ENCODE measurements at places on chromosomes 13 and 19. TPM values are rescaled to one million over a fixed set of nuclear protein-coding genes. Genes with fewer than 3 reads are reported as not detected.

- H3K4me3 ChIP-seq: no peak overlapping the region
- DNase-seq: no peak
- no peaks in the 10 kb centered on the region for H3K27me3 ChIP-seq
- no peak overlapping the region for H3K27ac ChIP-seq
Measured at GRCh38 chr13:98829541-98829940, 77.1 kb upstream of the SLC15A1 start.

DNA sequence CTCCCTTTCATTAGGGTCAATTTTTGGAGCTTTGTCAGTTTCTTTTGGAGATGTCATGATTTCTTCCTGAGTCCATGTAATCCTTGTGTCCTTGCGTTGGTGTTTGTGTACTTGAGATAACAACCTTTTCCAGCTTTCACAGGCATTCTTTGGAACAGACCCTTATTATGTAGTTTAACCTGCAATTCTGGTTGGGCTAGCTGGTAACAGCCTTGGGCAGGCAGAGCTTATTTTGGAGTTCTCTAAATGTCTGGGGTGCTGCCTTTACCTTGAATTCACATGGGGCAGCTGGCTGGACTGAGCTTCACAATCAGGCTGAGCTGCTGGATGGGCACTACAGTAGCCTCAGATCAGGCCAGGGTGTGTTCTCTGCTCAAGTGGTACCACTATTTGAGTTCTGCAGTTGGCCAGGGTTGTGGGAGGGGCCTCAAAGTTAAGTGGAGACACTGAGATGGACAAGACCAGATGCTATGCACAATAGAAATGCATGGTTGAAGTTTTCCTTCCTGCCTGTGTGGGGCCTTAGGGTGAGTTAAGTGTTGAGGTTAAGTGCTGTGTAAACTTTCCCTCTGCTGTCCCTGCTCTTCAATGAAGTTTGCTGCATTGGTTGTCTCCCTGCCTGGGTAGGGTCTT lies 277.3 kb downstream of the ATP8A2 start:
- DNase-seq: no peak
- no peaks in the 10 kb centered on the region for H3K4me1 ChIP-seq
- H3K36me3 ChIP-seq: no peaks in the 10 kb centered on the region

DNA sequence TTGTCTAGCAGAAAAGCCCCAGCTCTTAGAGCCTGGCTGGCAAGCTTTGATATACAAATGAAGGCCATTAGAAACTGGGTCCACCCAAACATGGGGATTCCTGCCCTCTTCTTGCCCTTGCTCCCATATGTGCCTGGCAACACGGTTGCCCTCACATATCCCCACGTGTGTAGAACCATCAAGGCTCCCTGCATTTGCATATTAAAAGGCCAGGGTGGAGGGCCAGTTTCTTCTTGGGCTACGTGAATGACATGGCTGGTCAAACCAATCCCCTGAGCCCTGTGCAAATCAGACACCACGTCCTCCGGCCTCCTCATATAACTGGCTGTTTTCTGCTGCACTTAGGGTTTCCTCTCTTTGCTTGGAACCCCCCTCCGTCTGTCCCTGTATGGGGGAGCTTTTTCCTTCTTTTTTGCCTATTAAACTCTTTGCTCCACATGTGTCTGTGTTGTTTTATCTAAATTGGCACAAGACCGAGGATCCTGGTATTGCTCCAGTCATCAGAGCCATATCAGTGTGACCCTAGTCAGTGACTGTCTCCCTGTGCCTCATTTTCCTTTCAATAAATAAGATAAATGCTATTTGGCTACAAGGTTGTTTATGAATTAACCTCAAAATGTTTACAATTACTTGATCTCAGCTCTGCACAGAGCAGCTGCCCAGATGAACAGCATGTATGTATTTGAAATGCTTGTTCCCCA lies 30.3 kb upstream of the CEACAM1 start:
- DNase-seq: no peak
- H3K27ac ChIP-seq: no peak overlapping the region
- H3K4me1 ChIP-seq: no peaks in the 10 kb centered on the region
- no peaks in the 10 kb centered on the region for H3K27me3 ChIP-seq
- no peaks in the 10 kb centered on the region for H3K36me3 ChIP-seq
- H3K4me3 ChIP-seq: no peak overlapping the region

GRCh38 chr13:70188567-70188966 lies 80.3 kb upstream of the KLHL1 start:
- H3K4me1 ChIP-seq: no peaks in the 10 kb centered on the region
- H3K36me3 ChIP-seq: no peaks in the 10 kb centered on the region
- no peak overlapping the region for H3K27ac ChIP-seq
- no peak for DNase-seq
- no peaks in the 10 kb centered on the region for H3K27me3 ChIP-seq

- H3K36me3 ChIP-seq: peaks cover 19% of the 10 kb centered on the region
- no peak overlapping the region for H3K4me3 ChIP-seq
- H3K27me3 ChIP-seq: no peaks in the 10 kb centered on the region
- no peak overlapping the region for H3K27ac ChIP-seq
- peaks cover 13% of the 10 kb centered on the region for H3K4me1 ChIP-seq
Measured at GRCh38 chr19:12664406-12665280, 1.9 kb downstream of the MAN2B1 start.

- DNase-seq: no peak
- H3K4me1 ChIP-seq: peaks cover 7% of the 10 kb centered on the region
- no peak overlapping the region for H3K4me3 ChIP-seq
- no peaks in the 10 kb centered on the region for H3K27me3 ChIP-seq
- H3K36me3 ChIP-seq: no peaks in the 10 kb centered on the region
- no peak overlapping the region for H3K27ac ChIP-seq
Measured at GRCh38 chr13:32804673-32805230, 211.5 kb upstream of the KL start.

GRCh38 chr13:23788459-23788858 lies 100.7 kb downstream of the MIPEP start:
- no peak overlapping the region for H3K4me3 ChIP-seq
- H3K36me3 ChIP-seq: no peaks in the 10 kb centered on the region
- no peak for DNase-seq
- H3K27ac ChIP-seq: no peak overlapping the region
- H3K27me3 ChIP-seq: no peaks in the 10 kb centered on the region

DNA sequence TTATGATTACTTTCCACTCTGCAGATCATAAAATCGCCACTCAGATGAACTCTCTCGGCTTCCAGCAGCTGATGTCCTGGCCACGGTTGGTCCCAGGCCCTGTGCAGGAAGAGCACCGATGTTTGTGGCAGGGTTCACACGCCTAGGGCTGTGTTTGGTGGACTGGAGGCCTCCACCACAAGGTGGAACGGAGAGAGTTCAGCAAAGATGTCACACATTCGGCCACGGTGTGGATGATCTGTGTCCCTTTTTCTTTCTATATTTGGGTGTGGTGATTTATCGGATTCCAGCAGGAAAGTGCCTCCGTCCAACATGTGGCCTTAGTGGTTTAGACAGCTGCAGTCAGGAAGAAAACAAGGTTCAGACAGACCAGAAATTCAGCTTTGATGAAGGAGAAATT lies 521 bp upstream of the SHISA2 start:
- no peaks in the 10 kb centered on the region for H3K27me3 ChIP-seq
- H3K4me1 ChIP-seq: peaks cover 15% of the 10 kb centered on the region
- H3K4me3 ChIP-seq: no peak overlapping the region
- no peaks in the 10 kb centered on the region for H3K36me3 ChIP-seq
- H3K27ac ChIP-seq: peak overlapping the region; percentile 94

- H3K4me3 ChIP-seq: no peak overlapping the region
- H3K27me3 ChIP-seq: no peaks in the 10 kb centered on the region
- no peaks in the 10 kb centered on the region for H3K4me1 ChIP-seq
- no peak overlapping the region for H3K27ac ChIP-seq
- no peak for DNase-seq
Measured at GRCh38 chr13:23506071-23506806, 64.0 kb upstream of the TNFRSF19 start.

DNA sequence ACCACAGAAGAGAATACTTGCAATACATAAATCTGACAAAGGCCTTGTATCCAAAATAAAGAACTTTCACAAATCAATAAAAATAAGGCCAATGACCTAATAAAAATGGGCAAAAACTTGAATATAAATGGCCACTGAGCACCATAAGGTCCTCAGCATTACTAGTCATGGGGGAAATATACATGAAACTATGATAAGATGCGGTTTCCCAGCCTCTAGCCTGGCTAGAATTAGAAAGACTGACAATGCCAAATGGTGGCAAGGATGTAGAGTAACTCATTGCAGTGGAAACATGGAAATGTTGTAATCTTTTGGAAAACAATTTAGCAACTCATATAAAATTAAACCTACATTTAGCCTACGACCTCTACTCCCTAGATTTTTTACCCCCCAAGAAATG lies 227.1 kb downstream of the GGACT start:
- no peaks in the 10 kb centered on the region for H3K27me3 ChIP-seq
- no peak for DNase-seq
- H3K27ac ChIP-seq: no peak overlapping the region
- H3K4me3 ChIP-seq: no peak overlapping the region
- H3K36me3 ChIP-seq: no peaks in the 10 kb centered on the region
- no peaks in the 10 kb centered on the region for H3K4me1 ChIP-seq

DNA sequence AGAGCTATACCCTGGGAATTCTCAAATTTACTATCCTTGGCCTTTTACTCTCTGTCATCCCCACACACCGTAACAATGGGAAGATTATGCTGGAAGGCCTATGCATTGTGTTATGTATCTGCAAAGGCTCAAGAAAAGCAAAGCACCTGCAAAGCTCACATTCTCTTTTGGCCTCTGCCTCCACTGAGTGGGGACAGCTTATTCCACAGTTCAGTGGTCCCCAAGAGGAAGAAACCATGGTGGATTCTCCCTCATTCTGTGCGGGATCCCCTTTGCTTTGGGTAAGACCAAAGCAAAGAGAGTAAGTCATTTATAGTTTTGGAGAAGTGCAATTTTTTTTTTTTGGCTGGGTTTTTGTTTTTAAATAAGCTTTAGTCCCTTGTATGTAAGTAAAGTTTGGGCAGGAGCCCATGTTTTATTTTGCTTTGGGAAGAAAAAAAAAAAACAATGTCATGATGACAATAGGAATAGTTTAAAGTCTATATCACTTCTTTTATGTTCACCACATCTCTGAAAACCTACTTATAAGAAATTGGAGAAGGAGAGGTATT lies 530.6 kb downstream of the FGF9 start:
- no peak overlapping the region for H3K27ac ChIP-seq
- DNase-seq: no peak
- no peak overlapping the region for H3K4me3 ChIP-seq
- no peaks in the 10 kb centered on the region for H3K4me1 ChIP-seq
- H3K36me3 ChIP-seq: no peaks in the 10 kb centered on the region
- no peaks in the 10 kb centered on the region for H3K27me3 ChIP-seq

DNA sequence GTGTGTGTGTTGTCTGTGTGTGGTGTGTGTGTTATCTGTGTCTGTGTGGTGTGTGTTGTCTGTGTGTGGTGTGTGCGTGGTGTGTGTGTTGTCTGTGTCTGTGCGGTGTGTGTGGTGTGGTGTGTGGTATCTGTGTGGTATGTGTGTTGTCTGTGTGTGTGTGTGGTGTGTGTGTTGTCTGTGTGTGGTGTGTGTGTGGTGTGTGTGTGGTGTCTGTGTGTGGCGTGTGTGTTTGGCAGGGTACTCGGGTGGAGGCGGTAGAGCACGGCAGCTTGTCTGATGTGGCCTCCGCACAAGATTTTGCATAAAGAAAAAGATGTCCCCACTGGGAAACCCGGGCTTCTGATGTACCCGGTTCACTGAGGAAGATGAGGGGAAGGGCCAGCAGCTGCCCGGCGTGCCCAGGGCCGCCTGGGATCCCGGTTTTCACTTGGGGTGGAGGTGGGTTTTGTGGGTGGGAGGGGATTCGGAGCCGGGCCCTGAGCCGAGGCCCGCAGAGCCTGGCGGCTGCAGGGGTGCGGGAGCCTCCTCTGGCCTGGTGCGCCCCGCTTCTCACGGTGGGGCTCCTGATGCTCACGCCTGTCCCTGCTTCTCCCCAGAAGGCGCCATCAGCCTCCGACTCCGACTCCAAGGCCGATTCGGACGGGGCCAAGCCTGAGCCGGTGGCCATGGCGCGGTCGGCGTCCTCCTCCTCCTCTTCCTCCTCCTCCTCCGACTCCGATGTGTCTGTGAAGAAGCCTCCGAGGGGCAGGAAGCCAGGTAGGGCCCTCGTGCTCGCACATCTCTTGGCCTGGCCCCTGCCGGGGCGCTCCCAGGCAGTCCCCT lies 21.2 kb downstream of the HDGFL2 start:
- no peak overlapping the region for H3K27ac ChIP-seq
- H3K27me3 ChIP-seq: no peaks in the 10 kb centered on the region
- no peaks in the 10 kb centered on the region for H3K4me1 ChIP-seq
- no peak overlapping the region for H3K4me3 ChIP-seq

DNA sequence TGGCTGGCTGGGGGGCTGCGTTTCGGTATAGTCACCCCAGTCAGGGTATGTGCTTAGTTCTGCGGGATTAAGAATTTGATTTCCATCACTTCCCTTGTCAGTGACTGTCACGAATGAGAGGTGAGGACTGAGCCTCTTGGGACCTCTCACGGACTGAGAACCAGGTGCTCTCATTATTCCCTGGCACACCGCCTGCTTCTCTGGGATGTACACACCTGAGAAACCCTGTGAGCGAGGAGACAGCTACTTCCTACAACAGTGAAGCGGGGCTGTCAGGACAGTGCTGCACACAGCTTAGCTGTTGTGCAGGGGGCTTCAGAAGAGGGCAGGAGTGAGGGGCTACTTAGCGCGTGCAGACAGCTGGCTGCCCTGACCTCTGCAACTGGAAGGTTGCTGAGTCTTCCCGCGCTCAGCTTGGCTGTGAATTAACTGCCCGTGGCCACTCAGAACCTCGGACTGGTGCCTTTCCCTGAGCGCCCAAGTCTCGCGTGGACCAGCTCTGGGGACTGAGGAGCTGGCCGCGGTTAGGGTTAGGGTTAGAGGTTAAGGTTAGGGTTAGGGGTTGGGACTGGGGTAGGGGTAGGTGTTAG lies 65.3 kb upstream of the MCF2L start:
- no peaks in the 10 kb centered on the region for H3K27me3 ChIP-seq
- no peak overlapping the region for H3K4me3 ChIP-seq
- H3K27ac ChIP-seq: peak overlapping the region; percentile 93
- H3K4me1 ChIP-seq: peaks cover 48% of the 10 kb centered on the region
- H3K36me3 ChIP-seq: no peaks in the 10 kb centered on the region
- peak; percentile 93 for DNase-seq

- H3K36me3 ChIP-seq: no peaks in the 10 kb centered on the region
- H3K4me3 ChIP-seq: no peak overlapping the region
- H3K27ac ChIP-seq: peak overlapping the region; percentile 87
- H3K4me1 ChIP-seq: peaks cover 40% of the 10 kb centered on the region
- DNase-seq: peak; percentile 83
- no peaks in the 10 kb centered on the region for H3K27me3 ChIP-seq
Measured at GRCh38 chr13:98214707-98215106, 37.6 kb upstream of the RNF113B start.

Gene MLLT1
- total RNA-seq: 19.2 TPM

Gene ADGRE3
- total RNA-seq: not detected

GRCh38 chr13:42981317-42981716 lies 10.7 kb downstream of the EPSTI1 start:
- no peak for DNase-seq
- H3K36me3 ChIP-seq: no peaks in the 10 kb centered on the region
- peaks cover 5% of the 10 kb centered on the region for H3K4me1 ChIP-seq
- H3K4me3 ChIP-seq: no peak overlapping the region
- no peak overlapping the region for H3K27ac ChIP-seq

- H3K4me3 ChIP-seq: no peak overlapping the region
- no peak overlapping the region for H3K27ac ChIP-seq
- H3K4me1 ChIP-seq: no peaks in the 10 kb centered on the region
- no peak for DNase-seq
Measured at GRCh38 chr19:23015660-23016059, 12.7 kb upstream of the ZNF728 start.
